ENCODE measurements at places on chromosomes 11 and 22.

GRCh38 chr22:31400023-31400397, 606 bp downstream of the DRG1 start:
- no peak for DNase-seq

GRCh38 chr11:43404836-43405479, 46.2 kb downstream of the TTC17 start:
- no peak for DNase-seq

GRCh38 chr22:26466196-26466595, 17.4 kb downstream of the HPS4 start:
- DNase-seq, result no peak

DNA sequence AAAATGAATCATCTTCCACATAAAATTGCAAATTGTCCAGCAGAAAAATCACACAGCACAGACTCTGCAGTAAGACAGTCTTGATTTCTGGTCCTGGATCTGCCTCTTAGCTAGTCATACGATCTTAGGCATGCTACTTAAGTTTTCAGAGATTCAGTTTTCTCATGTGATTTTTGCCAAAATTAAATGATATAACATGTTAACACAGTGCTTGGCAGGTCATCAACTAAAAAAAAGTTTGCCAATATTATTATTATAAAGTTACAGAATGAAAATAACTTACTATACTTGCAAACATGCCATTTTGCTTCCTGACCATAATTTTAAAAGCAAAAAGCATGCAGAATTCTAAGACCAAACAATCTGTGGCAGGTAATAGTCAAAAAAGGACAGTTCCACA, 15.1 kb downstream of the RAB30 start:
- DNase-seq, result no peak

- DNase-seq, result no peak
Measured at GRCh38 chr11:69511358-69512055, 30.0 kb downstream of the LINC01488 start.

DNA sequence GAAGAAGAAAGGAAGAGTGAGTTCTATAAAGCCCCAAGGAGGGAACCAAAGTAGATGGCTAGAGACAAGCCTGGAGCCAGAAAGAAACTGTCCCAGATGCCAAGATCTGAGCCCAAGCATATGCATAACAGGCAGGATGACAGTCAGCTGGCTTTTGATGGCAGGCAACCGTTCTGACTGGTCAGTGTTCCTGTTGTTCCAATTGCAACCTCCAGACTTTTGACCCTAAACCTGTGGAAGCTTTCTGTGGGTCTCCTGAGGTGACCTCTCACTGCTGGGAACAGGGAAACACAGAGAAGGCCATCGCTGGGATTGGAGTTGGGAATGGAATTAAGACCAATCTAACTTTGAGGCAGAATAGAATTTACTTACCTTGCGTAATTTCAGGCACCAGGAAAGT, 21.6 kb upstream of the NNMT start:
- DNase-seq, result no peak

DNA sequence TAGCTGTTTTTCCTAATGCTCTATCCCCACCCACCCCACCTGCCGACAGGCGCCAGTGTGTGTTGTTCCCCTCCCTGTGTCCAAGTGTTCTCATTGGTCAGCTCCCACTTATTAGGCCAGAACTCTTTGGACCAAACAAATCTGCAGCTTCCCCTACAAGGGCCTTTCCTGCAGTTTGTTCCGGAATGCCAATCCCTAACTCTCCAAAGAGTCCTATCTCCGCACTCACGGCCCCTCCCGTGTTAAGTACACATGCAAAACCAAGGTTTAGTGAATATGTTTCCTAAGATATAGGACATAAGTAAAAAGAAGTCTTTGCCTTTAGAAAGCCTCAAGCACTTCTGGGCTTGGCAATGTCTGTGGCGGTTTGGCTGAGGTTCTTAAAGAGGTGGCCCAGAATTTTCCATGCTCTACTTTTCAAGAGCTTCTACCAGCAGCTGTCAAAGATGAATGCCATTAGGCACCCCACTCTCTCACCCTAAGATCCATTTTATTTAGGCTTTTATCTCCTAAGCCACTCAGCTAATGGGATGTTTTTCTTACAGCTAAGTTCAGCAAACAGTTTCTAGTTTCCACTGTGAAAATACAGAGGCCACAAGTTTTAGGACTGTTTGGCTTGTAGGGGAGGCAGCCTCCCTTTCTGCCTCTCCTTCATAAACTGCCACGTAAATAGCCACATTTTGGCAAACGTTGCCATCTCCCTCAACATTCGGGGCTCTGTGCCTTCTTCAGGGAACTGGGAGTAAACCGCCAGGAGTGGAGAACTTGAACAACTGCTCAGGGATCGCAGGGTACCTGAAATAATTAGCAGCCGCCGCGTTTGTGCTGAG, 1.6 kb downstream of the CD59 start:
- no peak for DNase-seq

DNA sequence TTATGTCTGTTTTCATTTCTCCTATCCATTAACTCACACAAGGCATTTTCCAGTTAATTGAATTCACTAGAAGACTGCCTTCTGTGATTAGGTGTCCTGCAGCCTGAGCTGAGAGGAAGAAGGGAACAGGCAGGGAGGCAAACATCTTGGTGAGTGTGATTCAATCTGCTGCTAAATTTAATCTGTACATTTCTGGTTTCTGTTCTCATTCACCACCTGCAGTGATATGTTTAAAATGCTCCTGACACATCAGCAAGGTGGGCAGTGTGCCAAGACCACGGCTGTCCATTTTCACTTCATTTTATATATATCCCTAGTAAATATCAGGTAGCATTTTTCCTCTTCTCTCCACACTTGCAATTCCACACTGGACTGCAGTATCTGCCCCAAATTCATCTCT, 416.5 kb downstream of the TMEM135 start:
- no peak for DNase-seq

- DNase-seq, result no peak
Measured at GRCh38 chr11:102260241-102260640, 57.0 kb upstream of the BIRC3 start.

DNA sequence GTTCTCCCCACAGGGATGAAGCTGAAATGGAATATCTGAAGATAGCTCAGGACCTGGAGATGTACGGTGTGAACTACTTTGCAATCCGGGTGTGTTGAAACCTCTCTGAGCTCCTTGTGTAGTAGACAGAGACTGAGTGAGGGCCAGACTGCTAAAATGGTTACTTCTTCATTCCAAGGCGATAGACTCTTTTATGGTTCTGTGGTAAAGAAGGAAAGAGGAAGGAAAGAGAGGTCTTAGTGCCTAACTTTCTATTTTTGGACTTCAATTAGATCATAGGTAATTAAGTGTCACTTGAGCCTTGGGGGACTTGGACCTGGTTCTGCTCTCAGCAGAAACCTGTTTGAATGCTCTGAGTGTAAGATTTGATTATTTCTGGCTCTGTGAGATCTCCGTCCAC, 54.7 kb downstream of the NF2 start:
- DNase-seq, result no peak

DNA sequence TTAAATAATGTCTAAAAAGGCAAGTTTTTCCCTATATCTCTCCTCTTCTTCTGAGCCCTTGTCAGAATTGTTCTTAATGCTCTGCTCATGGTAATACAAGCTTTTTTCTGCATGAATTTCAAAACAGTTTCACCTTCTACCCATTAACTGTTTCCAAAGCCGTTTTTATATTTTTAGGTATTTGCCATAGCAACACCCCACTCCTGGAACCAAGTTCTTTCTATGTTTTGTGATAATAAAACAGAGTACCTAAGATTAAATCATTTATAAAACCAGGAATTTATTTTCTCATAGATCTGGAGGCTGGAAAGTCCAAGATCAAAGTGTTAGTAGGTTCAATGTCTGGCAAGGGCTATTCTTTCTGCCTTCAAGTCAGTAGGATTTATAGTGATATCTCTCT, 497.4 kb downstream of the ETS1 start:
- no peak for DNase-seq

DNA sequence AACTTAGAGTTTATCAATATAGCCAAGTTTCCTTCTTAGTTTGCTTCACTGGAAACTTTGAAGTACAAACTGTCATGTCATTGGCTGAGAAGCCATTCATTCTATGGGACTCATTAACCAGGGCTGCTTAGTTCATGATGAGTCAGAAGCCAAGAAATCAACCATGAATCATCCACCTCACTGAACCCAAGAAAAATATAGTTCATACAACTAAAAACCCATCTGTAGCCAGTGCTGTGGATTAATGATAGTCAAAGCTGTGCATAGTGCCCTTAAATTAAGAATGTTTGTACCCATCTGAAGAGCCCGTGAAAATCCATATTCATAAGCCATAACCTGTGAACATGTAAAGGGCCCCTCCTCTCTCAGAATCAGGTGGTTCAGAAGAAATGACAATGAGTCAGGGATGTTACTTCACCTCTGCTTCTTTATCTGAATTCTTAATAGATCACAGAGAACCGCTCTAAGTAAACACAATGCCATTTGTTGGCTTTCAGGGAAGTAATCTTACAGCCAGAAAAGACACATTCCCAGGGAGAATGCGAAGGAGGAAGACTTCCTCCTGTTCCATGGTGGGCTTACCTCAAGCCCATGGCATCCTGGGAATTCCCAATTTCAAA, 25.4 kb downstream of the MMP20 start:
- DNase-seq, result no peak

DNA sequence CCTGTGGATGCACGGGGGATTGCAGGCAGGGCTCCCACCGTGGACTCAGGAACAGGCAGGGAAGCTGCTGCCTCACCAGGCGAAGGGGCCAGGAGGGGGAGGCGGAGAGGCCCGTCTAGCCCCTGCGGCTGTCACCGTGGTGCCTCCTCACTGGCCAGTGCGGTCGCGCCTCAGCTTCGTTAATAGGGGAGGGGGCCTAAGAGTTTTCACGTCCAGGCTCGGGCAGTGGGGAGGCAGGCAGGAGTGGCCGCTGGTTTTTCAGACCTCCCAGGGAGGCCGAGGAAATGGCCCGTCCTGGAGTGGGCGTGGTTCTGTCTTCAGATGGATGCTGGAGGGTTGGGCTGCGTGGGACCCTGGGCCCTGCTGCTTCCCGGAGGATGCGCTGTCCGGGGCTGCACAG, 91.1 kb upstream of the B3GAT1 start:
- DNase-seq, result no peak

GRCh38 chr11:61949169-61950034, 749 bp upstream of the BEST1 start:
- no peak for DNase-seq

- no peak for DNase-seq
Measured at GRCh38 chr11:47378010-47378835, at the start of gene SPI1. TSS of gene SPI1 (minus strand) at chr11:47378547. CDS start at chr11:47378353, 194 bp downstream.

- DNase-seq, result no peak
Measured at GRCh38 chr11:104556606-104557301, 341.5 kb downstream of the CASP12 start.

DNA sequence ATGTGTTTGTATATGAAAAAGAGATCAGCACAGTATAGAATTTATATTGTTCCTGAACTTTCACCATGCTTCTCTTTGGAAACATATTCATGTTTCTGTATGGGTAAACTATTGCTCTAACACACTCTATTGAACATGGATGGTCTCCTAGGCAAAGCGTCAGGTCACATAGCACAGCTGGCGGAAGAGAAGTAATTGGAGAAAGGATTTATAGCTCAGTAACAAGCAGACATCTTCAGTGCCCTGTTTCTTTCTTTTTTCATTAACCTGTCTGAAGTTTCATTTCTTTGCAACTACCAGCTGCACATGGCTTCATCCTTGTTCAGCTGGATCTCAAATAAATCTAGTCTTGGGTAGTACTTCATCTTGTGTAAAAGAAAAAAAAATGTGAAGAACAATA, 84.4 kb upstream of the TRPC6 start:
- DNase-seq, result no peak

- DNase-seq, result no peak
Measured at GRCh38 chr11:29435421-29435820, 581.4 kb downstream of the KCNA4 start.

- no peak for DNase-seq
Measured at GRCh38 chr22:17228725-17229126, 9.5 kb upstream of the ADA2 start.

GRCh38 chr11:64743591-64744543, at the start of gene RASGRP2:
TSS of gene RASGRP2 (minus strand) at chr11:64744142. CDS start at chr11:64742866, 1,276 bp downstream.
- no peak for DNase-seq

DNA sequence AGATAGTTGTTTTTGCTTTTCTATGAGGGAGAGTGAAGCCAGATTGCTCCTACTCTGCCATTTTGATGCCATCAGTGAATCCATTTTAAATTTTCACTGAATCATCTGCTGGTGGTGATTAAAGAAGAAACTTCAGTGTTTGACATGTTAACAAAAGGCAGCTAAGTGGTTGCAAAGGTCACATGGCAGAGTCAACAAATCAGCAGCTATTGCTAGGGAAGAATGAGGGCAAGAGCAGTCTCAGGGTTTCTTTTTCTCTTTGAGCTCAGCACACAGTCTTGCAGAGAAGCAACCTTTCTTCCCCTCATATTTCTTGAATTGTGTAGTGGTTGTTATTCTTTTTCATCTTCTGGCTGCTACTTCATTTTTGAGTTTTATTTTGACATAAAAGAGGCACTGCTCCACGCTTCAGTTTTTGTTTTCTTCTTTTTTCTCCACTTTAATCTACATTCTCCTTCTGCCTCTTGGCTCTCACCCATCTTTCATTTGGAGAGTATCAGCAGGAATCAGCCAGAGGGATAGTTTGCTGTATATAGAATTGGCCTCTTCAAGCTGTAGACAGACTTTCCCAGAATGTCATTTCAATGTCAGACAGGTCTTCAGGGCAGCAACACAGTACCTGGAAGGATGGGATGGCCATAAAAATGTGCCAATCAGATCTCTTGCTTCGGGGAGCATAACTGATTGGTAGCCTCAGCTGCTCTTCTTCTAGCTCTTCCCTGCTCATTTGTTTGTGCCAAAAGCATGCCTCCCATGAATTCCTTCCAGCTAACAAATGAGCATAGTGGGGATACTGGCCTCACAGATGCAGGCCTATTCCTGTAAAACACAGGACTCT, 153.9 kb downstream of the TRPC6 start:
- DNase-seq, result no peak

GRCh38 chr11:105224482-105225253, 85.1 kb upstream of the CARD18 start:
- DNase-seq, result no peak

DNA sequence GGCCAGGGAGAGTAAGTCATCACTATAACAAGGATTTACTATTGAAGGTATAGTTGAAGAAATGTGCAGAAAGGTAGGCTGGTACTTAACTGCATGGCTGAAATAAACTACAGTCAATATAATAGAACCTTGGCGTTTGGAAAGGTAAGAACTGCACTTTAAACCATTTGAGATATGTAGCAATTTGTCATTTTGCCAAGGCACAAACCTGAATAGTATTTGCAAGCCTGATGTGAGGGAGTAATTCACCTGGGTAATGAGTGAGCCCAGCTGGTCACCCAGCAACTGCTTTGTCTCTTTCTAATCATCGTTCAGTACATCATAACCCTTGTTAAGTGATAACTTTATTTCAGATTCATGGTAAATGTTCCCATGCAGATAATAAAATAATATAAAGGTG, 62.3 kb upstream of the SCUBE2 start:
- DNase-seq, result no peak

GRCh38 chr22:31969789-31970489, 25.6 kb downstream of the YWHAH start:
- DNase-seq, result no peak

- DNase-seq, result no peak
Measured at GRCh38 chr22:22870577-22871404, 16.8 kb upstream of the IGLL5 start.

Measured in cortex of kidney (tissue), 1 donor.